ENCODE measurements at places on chromosomes 2 and 18.

DNA sequence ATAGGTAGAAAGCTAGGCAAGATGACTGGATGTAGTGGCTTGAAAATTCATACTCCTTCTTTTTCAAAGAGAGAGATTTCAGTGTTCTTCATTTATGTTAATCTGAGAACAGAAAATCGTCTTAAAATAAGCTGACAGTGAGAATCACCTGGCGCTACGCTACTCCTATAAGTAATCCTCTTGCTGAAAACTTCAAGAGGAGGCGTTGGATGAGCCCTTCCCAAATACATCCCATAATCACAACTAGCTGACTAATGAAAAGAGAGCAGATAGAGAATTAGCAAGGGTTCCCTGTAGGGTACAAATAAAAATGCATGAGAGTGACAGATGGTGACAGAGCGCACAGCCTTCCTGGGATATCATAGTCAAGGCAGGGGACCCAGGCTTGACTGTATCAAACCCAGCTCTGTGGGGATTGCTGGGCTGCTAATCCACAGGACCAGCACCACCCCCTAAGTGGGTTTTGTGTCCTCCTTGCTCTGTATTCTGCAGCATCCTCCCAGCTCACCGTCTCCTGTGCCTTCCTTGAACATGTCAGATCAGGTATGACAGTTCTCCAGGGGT, 280.2 kb downstream of the SP3 start:
- no peak for DNase-seq

DNA sequence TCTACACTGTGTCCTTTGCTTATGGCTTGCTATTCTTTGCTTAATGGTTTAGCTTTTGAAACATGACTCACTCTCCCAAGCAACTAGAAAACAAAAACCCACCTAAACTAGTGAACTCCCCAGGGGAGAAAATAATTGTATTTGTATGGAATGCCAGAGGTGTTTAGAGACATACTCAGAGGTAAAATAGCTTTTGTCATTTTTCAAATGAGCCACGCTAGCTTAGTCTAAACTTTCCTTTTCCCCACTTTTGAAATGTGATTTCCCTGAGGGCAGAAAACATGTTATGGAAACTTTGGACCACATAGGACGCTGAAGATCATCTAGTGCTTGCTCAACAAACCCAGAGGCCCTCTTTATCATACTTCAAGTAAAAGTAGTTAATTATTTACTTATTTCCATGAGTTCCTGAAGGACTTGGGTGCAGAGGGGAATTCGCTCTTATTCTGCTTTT, 16.5 kb upstream of the CYTIP start:
- no peak for DNase-seq

DNA sequence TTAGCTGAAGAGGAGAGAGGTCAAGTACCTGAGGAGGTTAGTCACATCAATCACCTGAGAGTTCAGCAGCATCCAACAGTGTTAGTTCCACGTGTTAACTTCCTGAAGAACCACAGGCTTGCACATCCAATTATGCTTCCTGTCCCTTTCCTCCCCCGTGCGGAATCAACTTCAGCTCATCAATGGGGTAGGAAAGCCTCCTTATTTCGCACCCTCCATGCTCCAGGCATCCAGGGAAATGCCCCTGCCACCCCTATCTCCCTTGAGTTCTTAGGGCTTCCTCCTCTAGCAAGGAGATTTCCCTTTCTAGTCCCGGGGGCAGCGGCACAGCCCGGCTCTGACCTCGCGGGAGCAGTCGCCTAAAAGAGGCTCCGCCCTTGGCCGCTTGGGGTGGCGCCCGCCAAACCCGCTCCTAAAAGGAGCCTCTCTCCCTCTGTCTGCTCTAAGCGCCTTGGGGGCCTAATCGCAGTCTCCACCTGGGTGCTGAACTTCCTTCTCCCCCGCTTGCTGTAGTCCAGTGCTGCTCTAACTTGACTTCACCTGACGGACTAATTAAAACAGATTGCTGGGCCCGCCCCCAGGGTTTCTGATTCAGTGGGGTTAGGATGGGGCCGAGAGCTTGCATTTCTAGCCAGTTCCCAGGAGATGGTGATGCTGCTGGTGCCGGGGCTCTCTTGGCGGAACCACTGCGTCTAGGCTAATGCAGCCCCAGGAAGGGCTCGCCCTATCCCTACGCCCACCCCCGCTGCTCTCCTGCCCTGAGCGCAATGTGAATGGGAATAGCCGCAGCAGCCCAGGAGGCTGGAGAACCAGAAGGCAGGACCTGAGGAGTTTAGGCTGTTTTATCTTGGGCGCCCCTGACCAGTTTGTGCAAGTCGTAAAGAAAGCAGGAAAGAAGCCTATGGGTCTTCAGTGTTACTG, 3.4 kb upstream of the TET3 start:
- DNase-seq = peak; percentile 43

DNA sequence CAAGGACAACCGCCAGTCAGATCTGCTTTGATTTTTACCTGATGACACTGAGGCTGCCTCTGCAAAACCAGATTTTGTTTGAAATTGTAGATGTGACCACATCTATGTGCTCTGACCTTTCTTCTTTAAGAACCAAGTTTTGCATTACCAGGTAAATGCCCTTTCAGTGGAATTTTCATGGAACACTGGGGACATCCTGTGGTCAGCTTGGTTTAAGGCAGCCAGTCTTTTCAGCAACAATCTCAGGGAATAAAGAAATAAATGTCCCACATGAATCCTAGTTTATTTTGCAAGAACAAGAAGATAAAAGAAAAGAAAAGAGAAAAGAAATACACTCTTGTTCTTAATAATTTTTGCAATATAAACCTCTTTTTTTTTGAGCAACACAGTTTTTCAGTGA, 90.6 kb downstream of the POU3F3 start:
- peak; percentile 15 for DNase-seq

GRCh38 chr18:36066686-36067054, 689 bp downstream of the RPRD1A start:
- peak; percentile 21 for DNase-seq

GRCh38 chr2:158893026-158893425, 75.4 kb upstream of the TANC1 start:
- no peak for DNase-seq

- DNase-seq = no peak
These were observed 1228.3 kb upstream of the FAM98A start for GRCh38 chr2:34827398-34827797.

- no peak for DNase-seq
These were observed 871.0 kb downstream of the EPHA4 start for GRCh38 chr2:220701115-220701514.

DNA sequence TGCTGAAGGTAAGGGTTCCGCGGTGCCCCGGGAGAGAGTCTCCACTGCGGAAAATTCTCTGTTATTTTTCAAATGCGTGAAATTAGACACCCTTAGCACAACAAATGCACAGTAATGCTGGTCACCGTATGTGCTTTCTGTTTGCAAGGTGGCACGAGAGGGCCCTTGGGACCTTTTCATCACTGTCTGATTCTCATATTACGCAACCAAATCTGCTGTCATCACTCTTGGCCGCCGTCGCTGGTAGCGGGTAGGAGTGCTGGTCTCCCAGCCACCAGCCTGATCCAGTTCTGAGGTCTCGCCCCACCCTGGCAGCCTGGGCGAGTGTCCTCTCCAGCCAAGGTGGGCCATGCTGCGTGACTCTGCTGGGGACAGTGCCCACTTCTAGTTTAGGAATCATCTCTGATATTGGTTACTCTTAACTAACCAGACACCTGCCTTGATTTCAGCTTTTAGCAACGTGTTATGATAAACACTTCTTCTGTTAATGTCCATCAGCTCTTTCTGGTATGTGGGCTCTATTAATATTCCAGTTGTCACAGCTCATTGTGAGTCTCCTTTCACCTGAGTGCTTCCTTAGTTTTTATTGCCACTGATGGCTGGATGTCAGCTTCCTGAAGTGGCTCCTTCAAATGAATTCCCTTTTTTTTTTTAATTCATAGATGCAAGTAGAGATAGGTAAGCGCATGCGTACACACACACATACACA, 199.4 kb downstream of the GBX2 start:
- DNase-seq = no peak

DNA sequence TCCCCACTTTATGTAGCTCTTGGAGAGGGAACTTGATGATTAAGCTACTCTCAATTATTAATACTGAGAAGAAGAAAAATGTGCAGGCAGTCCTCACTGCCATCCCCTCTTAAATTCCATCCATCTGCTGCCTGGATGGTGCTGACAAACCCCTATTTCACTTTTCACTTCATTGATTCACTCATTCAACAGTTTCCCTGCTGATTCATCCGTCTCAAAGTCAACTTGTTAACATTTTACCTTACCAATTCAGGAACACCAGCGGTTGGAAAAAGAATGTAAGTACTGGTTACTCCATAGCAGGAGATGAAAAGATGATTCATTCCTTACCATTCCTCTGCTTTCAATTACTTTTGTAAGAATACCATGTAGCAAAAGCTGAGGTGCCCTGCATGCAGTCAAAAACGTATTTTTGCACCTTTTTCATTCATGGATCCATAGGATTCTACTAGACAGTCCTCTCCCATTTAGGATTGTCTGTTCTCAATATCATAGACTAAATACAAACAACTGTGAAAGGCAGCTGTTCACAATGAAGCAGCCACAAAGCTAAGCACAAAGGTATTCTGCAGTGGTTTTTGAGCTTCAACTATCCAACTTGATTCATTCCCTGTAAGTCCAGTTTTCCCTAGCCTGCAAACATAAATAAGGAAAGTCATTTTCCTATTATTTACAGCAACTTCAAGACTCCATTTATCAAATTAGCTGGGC, 262.0 kb downstream of the MREG start:
- DNase-seq = no peak

- DNase-seq = no peak
These were observed 1.8 kb downstream of the DTNB start for GRCh38 chr2:25671622-25672021.

DNA sequence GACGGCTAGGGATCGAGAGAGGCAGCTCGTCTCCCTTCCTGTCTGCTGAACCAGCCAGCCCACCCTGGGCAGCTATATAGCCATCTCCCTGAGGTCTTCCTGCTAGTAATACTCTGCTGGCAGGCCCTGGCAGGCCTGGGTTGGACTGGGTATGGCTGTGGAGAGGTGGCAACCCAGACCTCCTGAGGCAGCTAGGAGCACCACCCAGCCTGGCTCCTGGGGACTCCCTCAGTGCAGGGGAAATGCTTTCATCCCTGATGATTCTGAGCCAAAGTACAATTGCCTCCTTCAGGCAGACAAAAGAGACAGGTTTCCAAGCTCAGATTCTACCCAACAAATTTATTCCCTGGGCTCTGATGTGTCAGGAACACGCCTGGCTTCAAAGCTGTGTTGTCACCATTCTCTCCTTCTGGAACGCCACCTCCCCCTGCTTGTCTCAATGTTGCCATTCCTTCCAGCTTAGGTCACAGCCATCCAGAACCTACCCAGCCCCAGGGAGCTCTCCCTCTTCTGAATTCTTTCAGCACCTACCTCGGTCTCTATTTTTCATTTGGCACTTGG, 4.7 kb upstream of the DNAJB2 start:
- no peak for DNase-seq

GRCh38 chr18:6593142-6593885, 136.2 kb upstream of the ARHGAP28 start:
- DNase-seq = no peak

DNA sequence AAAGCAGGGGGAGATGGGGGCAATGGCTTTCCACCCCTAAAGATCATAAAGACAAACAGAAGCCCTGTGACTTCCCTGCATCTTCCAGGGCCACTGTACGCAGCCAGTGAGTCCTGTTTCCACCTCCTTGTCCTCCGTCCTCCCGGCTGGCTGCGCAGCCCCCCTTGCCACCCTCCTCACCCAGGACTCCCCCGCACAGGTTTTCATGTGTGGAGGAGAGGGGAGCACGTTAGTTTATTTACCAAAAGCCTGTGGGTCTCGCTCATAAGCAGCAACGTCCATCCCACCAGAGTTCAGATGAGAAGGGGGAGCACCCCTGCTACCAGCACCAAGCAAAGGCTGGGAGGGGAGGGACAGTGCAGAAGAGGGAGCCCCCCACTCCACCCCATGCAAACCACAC, 11.7 kb downstream of the CYP26B1 start:
- no peak for DNase-seq

GRCh38 chr2:237408335-237409000, 5.5 kb downstream of the COL6A3 start:
- DNase-seq = no peak

GRCh38 chr2:160646684-160647444, 153.3 kb upstream of the RBMS1 start:
- no peak for DNase-seq
